ENCODE measurements at places on chromosomes 6 and 20.

GRCh38 chr20:17304774-17305173, 77.9 kb downstream of the PCSK2 start:
- no peak for DNase-seq

DNA sequence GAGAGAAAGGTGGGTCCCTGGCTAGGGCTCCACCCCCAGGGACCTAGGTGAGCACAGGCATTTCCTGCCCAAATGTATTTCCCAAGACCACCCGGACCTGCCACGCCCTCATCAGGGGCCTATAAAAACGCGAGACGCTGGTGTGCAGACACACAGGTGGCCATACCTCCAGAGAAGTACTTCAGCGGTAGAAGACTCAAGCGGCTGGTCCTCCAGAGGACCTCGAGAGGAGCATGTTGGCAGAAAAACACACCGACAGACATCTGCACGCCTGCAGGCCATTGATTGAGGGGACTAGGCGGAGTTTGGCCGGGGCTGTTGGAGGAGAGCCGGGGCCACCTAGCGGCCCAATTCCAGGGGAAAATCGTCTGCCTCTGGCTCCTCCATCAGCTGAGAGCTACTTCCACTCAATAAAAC, 695.8 kb upstream of the MMS22L start:
- DNase-seq, result no peak

- no peak for DNase-seq
Measured at GRCh38 chr20:49521356-49521755, 38.9 kb upstream of the KCNB1 start.

GRCh38 chr6:16965689-16966088, 136.2 kb upstream of the STMND1 start:
- DNase-seq, result no peak

DNA sequence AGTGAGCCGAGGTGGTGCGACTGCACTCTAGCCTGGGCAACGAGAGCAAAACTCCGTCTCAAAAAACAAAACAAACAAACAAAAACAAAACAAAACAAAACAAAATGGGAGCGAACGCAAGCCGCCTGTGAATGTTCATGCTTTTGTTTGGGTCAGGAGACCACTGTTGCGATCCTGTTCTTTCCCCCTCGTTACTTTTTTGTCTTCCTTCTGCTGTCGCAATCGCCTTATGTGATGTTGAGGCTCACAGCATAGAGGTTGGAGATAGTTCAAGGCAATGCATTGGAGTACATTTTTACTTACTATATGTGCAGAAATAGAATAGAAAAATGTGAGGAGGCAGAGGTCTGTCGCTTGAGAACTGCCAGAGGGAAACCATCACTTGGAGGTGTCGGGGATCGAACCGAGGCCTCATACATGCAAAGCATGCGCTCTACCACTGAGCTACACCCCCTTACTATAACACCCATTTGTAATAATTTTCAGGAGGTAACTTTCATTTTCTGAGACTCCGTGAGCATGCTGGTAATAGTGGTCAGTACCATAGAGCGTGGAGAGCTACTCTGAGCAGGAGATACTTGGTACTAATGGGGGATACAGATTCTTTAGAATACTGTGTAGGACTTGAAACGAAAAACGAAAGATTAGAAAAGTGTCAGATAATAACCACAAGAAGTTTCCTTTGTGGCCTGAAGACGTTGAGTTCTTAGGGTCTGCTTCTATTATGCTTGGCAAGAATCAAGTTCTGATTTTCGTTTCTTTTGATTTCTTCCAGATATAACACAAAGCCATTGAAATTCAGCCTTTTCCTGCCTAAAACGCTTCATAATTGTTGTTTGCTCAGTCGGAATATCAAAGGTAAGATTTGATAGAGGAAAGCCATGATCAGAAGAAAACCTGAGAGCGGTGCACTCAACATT, 121.1 kb downstream of the TRIM27 start:
- no peak for DNase-seq

- DNase-seq, result no peak
Measured at GRCh38 chr6:111724505-111724904, 118.8 kb upstream of the TRAF3IP2 start.

GRCh38 chr6:3075772-3076113, 7.4 kb downstream of the RIPK1 start:
- no peak for DNase-seq

DNA sequence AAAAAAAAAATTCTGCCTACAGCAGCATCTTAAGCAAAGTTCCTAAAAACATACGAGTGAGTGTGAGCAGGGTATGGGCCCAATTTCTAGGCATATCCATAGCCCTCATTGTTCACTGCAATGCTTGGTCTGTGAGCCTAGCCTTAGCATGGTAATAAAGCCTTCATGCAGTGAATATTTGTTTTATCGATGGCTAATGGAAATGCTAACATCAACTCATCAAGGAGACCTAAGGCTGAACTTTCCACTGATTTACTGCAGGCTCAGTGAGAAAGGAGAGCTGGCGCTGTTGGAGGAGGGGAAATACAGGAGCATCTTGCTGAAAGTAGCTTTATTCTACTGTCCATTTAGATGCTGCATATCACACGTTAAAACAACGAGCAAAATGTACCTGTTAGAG, 139.6 kb upstream of the DTNBP1 start:
- no peak for DNase-seq

- DNase-seq, result no peak
Measured at GRCh38 chr6:167153521-167153959, 4.2 kb downstream of the GPR31 start.

DNA sequence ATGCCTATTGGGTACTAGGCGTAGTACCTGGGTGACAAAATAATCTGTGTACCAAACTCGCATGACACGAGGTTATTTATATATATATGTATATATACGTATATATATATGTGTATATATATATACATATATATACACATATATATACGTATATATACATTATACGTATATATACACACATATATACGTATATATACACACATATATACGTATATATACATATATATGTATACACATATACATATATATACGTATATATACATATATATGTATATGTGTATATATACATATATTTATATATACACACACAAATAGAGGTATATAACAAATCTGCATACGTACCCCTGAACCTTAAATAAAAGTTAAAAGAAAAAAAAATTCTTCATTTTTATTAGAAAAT, 103.2 kb downstream of the ZDHHC14 start:
- no peak for DNase-seq

DNA sequence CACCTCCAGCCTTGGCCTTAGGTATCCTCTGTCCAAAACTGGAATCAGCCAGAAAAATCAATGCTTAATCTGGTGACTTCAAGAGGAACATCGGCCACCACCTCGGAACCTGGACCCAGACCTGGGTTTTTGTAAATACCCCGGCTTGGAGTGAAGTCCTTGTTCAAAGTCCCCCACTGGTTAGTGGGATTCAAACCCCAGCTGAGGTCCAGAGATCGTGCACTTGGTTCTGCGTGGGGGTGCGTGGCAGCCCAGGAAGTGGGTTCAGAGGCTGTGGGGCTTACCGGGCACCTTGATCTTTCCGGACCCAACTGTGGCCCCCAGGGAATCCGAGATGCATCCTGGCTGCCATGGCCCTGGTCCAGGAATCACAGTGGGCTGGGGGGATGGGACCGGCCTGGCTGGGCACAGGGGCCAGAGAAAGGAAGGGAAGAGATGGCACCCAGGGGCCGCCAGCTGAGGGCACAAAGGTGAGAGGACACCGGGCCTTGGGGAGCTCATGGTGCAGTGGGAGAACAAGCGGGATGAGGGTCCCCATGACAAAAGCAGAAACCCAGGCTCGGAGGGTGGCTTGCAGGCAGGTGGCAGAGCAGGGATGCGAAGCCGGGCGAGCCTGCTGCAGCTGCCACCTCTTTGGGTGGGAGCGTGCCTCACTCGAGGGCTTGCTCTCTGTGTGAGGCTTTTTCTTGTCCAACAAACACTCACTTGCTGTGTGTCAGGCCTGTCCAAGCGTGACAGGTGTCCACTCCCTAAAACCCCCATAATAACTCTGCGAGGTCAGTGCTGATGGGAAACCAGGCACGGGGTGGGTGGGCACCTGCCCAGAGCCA, 27.7 kb downstream of the ZBP1 start:
- DNase-seq, result no peak

DNA sequence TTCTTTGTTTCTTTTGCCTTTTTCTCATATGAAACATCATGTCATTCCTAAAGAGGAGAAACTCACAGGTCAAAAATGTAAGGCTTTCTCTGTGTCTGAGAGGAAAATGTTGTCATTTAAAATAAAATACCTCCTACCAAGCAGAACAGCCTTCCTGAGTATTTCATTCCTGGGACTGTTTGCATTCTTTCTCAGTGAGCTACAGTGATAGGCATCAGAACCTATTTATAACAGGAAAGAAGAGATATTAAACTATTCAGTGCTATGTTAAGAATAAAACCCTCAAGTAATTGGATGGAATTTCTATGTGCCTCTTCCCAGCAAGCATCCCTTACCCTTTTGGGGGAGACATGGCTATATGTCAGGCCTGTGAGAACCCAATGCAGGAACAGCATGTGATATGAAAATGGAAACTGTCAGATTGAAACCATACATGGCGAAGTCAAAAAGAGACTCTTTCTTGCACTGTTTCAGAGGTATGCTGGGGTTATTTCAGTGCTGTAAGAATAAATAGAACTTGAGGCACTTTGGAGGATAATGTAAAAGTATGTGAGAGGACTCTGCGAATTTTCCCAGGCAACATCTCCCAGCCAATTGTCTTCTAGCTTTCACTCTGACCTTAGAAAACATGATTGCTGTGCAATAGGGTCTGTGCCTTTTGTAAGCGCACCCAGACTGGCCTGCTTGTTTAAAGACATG, 133.8 kb upstream of the CCN2 start:
- no peak for DNase-seq

DNA sequence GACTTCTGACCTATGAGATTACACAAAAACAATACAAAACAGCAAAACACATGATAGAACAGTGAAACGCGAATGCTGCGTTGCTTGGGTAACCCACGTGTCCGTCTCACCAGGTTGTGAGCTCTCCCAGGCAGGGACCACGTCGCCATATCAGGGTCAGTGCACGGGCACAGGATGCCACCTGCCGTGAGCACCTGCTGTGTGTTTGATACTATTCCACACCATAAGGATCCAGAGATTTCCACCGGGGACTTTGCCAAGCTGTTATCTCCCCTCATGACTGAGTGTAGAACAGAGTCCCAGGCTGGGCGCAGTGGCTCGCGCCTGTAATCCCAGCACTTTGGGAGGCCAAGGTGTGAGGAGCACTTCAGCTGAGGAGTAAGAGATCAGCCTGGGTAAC, 288.0 kb downstream of the BMP7 start:
- DNase-seq, result no peak

DNA sequence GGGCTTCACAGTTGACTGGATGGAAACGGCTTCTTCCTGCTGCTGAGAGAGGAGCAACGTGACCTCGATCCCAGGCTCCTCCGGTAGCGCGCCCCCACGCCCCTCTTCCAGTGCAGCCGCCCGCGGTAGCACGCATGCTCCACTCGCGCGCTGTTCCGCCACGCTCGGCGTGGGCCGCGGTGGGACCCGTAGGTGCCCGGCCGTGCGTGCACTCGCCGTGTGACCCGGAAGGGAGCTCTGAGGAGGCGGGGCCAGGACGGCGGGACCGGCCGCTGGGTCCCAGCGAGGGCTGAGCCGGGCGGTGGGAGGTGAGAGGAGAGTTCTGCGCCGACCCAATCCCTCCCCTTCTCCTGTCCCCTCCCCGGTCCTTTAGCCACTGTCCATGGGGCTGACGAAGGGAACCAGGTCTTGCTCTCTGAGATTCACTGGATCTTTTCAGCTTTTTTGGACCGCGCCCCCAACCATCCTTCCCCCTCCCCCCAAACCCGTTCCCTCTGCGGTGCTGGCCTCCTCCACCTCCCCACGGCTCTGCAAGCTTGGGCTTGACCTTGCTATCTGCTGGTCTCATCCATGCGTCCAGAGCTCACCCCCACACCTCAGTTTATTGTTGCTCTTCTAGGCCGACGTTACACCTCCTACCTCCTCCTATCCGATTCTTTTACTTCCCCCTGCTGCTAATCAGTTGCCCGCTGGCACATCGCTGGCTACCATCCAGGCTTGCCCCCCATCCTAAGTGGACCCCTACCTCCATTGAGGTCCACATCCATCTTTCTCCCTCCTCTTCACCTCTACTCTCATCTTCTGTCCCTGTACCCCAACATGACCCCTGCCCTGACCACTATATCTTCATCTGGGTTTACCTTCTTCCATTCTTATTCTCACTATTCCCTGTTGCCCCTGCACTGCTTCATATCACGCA, at the start of gene CUL9:
TSS of gene CUL9 (plus strand) at position 255 of the 919 bp plus-strand sequence. CDS start 2,115 bp downstream, outside the sequence.
- DNase-seq, result peak; percentile 67

DNA sequence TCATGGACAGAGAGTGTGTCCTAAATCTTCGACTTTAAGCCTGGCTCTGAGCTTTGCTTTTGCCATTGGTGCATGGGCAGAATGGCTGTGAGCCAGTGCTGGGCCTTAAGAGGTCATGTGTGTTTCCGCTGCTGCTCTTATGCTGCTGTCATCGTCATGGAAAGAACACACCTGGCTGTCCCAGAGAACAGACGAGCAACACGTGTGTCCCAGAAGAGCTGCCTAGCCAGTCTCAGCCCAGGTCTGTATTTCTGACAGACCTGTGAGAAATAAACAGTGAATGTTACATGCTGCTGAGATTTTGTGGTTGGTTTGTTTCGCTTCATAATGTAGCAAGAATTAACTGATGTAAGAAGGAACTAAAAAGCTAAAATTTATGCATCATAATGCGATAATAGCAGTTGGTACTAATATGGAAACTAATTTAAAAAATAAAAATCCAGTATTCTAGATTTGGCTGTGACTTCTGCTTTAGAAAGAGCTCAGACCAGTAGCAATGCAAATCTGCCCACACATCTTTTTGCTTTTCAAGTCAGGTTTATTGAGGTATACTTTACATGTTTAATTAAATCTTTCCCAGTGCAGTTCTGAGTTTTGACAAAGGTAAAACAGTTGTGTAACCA, 11.5 kb upstream of the SCP2D1 start:
- DNase-seq, result no peak

DNA sequence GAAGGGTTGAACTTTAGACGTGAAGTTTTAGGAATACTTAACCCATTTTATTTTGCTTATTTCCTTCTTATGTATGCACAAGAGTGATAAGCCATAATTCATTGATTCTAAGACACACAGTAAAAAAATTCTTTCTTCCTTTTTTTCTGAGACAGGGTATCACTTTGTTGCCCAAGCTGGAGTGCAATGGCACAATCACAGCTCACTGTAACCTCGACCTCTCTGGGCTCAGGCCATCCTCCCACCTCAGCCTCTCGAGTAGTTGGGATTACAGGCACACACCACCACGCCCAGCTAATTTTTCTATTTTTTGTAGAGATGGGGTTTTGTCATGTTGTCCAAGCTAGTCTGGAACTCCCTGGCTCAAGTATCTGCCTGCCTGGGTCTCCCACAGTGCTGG, 116.6 kb upstream of the RNF24 start:
- no peak for DNase-seq

GRCh38 chr6:31510007-31510406, 12.1 kb downstream of the MICB start:
- DNase-seq, result no peak

GRCh38 chr20:62246872-62247652, 8.7 kb downstream of the OSBPL2 start:
- DNase-seq, result no peak

GRCh38 chr6:165486183-165487137, 176.6 kb downstream of the PDE10A start:
- no peak for DNase-seq

- DNase-seq, result no peak
Measured at GRCh38 chr20:15332711-15333160, 995.3 kb upstream of the FLRT3 start.

Data from effector CD8-positive, alpha-beta T cell (primary cell).